ENCODE measurements at places on chromosomes 4 and X.

GRCh38 chr4:23333946-23334878 lies 555.6 kb downstream of the PPARGC1A start:
- peak; percentile 21 for DNase-seq

DNA sequence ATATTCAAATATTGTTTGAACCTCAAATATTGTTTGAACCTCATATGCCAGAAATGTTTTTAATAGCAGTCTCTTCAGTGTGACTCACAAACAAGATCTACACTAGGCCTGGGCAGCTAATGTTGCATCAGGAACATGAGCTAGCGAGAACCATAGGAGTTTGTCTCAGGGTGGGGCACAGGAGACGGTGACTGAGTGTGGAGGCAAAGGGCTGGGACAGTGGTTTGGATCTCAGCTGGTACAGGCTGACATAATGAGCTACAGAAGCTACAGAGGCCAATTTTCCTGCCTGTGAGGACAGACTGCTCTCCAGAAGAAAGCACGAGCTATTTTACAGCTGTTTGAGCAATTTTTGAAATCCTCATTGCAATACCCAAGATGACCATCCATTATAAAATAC lies 224.7 kb downstream of the CENPC start:
- no peak for DNase-seq

GRCh38 chrX:111254896-111255693 lies 15.2 kb downstream of the CAPN6 start:
- DNase-seq: no peak

DNA sequence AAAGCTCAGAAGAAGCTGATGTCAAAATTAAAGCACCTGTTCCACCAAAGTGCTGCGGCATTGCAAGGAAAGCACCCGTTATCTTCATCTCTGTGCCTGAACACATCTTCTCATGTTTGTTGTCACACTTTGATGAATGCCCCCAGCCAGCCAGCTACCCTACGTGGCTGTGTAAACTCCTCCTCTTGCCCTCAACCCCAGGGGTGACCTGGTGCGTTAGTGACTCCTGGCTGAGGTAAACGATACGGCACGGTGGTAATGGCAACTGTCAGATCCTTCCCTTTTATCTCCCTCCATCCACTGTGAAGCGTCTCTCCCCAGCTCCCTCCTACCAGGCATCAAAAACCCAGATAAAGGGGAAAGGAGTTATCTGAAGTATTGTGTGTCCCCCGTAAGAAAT lies 90.6 kb upstream of the WWC2 start:
- no peak for DNase-seq

DNA sequence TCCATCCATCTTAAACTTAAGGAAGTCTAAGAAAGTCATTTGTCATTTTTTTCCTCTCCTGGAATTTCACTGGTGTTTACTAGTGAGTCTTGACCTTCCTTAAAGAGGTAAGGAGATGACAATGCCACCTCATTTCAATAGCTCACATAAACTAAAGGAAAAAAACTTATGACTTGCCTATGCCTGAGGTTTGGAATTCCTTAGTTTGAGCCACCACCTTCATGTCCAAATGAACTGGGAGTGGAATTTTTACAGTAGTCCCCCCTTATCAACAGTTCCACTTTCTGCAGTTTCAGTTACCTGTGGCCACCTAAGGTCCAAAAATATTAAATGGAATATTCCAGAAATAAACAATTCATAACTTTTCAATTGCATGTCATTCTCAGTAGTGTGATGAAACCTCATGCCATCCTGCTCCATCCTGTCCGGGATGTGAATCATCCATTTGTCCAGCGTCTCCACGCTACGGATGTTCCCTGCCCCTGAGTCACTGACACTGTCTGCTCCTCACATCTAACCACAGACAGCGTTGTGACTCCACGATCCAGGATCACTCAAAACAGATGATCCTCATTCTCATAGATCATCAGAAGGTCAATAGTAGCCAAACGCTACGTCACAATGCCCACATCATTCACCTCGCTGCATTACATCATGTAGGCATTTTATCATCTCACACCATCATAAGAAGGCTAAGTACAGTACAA lies 177.4 kb downstream of the SH3KBP1 start:
- DNase-seq: no peak

DNA sequence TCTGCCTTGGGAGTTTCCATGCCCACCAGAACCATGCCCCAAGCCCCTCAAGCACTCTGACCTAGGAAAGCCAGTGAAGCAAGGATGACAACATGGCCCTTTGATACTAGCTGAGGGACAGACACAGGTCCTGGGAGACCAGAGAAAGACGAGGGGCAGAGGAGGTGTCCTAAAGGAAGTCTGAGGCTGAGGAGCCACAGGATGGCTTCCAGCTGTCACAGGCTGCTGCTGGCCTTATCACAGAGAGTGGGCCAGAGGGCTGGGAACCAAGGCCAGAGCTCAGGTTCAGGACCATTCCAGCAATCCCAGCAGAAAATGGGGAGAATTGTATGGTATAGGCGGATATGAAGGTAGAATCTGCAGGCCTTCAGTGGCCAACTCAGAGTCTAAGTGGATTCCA lies 31.7 kb upstream of the MSANTD1 start:
- DNase-seq: no peak

GRCh38 chr4:5374994-5375393 lies 323.7 kb downstream of the STK32B start:
- DNase-seq: no peak

GRCh38 chr4:185902654-185903053 lies 90.7 kb upstream of the SORBS2 start:
- DNase-seq: no peak

GRCh38 chr4:72564184-72564583 lies 4.8 kb downstream of the ADAMTS3 start:
- DNase-seq: no peak

Measured in colonic mucosa (tissue), 4 donors.